CD4-positive, alpha-beta T cell (primary cell): ENCODE measurements at places on chromosomes 12 and 14.

- DNase-seq: no peak
Measured at GRCh38 chr12:128163086-128163485, 103.9 kb upstream of the TMEM132C start.

DNA sequence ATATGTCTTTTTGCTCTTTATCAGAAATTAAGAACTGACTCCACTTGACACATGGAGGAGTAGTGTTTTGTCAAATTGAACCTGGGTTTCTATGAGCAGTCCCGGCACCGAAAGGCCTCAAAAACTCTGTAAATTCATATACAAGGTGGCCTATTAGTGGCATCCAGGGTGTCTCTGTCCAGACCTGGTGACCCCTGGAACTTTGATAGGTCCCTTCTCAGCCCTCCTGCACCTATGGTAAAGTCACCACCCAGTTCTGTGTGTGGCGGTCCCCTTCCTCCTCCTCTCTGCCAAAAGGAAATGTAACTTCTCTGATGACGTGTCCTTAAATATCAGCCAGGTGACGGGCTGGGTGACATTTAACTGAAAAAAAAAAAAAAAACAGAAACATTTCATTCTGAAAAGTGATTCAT is 204.0 kb upstream of the FOXN3 start:
- peak; percentile 65 for DNase-seq

- DNase-seq: no peak
Measured at GRCh38 chr14:64878837-64879634, 671 bp downstream of the SPTB start.

- peak; percentile 48 for DNase-seq
Measured at GRCh38 chr14:69625299-69626131, 14.1 kb downstream of the SUSD6 start.

DNA sequence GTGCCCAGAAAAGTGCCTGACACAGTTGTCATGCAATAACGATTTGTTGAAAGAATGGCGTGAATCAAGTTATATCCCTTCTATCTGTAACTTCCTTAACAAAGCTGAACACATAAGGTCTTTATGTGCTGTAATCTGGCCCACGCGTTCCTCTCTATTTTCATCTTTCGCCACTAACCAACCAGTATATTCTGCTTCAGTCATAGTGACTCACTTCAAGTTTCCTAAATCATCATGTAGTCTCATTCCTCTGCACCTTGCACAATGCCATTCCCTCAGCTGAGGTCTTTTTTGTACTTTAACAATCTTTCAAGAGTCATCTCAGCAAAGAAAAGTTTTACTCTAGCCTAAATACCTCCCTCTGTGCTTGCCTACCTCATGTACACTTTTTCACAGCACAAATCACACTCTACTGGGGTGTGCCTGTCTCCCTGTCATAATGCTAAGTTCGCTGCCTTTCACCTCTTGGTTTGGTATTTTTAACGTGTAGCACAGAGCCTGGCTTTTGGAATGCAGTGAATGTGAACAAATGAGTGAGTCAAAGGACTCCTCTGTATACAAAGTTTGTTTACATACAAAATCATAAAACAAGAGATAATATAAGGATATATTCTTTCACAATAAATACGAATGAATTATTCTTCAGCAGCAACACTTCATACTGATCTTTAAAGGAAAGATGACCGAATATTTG is 2.9 kb upstream of the CMAS start:
- peak; percentile 32 for DNase-seq

DNA sequence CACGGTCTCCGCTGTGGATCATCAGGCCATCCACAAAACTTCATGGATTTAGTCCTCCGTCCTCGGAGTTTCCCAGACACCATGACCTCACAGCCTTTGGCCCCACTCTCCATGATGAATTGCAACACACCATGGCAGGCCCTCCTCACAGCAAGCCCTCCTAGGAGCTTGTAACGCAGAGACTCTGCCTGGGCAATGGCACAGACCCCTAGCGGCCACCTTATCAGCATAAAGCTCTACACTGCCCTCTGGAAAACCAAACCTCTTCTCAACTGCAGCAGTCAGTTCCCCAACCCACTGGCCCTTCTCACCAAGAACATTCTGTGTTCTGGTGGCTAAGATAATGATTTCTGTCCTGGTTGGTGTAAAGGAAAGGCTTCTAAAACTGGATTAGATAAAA is 238.4 kb upstream of the USP15 start:
- DNase-seq: no peak

- no peak for DNase-seq
Measured at GRCh38 chr12:106801167-106801708, 26.8 kb downstream of the RIC8B start.

DNA sequence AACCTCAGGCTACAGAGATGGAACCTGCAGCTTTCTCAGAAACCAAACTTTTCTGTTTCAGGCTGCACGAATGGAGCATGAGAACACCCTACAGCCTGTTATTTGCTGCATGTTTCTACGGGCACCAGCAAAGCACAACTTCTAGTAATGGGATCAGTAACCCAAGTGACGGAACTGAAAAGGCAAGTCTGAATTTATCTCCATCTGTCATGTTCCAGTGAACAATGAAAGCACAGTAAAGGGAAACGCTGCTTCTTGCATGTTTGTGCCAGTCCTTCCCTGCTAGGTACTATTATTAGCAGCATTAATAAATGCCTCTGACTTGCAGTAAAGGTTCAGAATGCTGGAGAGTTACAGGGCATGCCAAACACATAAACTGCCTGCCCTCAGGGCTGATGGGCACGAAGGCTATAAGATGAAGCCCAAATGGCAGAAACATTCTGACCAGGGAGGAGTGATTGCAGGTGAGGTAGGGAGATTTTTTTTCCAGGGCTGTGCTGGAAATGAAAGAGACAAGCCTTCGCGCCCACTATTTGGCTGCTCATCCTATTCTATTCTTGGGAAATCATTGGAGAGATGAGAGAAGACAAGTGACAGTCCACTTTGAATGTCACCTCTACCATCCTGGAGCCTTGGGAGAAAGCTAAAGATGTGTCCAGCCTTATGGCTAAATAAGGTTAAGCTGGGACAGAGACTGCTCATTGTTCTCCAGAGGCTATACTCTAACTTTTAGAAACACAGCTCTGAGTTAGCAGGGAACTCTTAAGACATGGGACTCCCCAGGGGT is 100.4 kb upstream of the PLXNC1 start:
- no peak for DNase-seq

DNA sequence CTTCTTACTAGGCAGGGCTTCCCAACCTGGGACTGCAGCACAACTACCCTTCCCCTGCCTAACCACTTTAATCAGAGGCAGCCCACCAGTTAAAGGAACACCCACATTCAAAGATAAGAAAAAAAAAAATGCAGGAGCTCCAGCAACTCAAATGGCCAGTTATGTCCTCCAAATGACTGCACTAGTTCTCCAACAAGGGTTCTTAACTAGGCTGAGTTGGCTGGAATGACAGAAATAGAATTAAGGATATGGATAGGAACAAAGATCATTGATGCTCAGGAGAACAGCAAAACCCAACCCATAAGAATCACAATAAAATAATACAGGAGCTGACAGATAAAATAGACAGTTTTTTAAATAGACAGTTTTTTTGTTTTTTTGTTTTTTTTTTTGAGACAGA is 154.2 kb downstream of the PLCZ1 start:
- no peak for DNase-seq

DNA sequence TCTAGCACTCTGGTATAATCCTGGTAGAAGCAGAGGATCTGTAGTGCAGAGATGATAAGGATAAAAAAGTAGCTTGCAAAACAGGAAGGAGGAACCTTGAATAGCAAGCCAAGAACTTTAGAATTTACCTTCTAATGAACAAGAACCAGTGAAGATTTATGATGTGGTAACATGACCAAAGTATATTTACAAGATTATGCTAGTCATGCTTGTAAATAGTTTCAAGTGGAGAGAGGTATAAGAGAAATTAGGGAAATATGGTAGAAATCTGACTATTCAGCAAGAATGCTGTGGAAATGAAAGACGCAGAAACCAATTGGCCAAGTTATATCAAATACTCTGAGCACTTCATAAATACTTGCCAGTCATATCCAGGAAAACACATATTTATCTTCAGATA is 47.8 kb downstream of the ERGIC2 start:
- DNase-seq: no peak

DNA sequence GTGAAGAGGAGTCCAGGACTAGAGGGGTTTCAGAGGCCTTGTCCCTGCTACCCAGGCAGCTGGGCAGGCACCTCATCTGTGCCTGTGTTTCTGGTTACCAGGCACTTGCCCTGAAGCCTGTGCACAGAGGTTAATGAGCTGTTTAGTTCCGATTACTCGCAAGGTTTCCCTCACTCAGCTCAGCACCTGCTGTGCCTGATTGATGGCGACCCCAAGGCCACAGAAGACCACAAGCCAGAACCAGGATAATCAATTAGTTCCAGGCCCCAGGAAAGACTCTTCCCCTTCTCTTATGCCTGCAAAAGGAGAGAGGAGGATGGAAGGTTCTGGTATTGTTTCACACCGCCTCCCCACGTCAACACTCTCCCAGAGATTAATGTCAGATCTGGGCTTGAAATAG is 88.8 kb upstream of the NOS1 start:
- no peak for DNase-seq

- DNase-seq: no peak
Measured at GRCh38 chr12:52310622-52311284, 10.4 kb downstream of the KRT83 start.

- peak; percentile 43 for DNase-seq
Measured at GRCh38 chr14:103846543-103847450, 578 bp downstream of the PPP1R13B start.

DNA sequence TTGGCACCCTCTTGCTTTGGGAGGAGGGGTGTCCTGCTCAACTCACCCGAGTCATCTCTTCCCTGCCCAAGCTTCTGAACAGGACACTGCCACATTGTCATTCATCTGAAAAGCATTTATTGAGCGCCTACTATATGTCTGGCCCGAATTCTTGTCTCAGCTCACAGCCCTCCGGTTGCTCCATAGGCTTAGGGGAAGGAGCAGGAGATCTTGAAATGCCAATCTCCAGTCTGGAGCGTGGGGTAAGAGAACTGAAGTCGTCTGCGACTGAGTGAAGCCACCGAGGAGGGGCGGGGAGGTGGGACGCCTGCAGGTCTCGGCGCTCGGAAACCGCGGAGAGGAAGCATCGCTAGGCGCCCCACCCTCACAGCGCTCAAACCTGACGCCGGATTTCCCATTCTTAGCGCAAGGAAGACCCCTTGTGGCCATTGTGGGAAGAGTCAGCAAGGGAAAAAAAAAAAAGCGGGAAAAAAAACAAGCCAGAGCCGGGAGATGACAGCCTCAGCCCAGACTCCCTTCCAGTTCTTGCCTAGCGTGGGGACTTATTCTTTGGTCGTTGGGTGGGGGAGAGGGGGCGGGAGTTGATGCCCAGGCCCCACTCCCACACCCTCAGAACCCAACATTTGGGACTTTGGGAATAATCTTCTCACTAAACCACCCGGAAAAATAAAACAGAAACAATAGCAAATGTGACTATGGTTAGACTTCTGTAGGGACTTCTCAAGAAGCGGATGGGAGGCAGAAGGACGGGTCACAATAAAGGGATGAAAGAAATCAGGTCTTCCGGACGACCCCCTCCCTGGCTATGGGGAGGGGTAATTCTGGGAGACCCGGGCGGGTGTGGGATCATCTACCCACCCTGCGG is 28.2 kb upstream of the SMUG1 start:
- DNase-seq: peak; percentile 72

DNA sequence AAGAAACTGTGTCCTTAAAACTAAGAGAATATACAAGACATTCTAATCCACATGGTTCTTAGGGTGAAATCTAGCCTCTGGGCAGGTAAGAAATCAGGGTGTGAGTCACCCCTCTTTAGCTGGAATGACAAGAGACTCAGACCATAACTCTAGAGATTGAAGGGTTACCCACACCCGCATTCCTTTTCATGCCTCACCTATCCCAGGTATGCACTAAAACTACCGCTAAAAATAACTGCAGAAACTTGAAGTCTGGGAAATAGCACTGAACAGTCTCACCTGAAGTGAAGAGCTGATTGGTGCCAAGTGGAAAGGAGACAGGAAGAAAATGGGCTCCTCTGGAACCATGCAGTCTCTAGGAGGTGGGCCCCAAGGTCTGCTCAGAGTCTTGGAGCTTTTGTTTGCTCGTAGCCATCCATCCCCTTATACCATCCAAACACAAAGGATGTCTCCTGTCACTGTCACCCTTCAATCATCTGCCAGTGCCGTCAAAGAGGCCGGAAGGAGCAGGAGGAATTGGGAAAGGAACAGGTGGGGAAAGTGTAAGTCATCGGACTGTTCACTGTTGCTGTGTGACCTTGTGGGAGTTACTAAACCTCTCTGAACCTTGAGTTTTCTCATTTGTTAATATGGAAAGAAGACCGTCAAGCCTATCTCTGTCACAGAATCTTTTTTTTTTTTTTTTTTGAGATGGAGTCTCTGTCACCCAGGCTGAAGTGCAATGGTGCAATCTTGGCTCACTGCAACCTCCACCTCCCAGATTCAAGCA is 22.4 kb downstream of the DDX47 start:
- DNase-seq: no peak

DNA sequence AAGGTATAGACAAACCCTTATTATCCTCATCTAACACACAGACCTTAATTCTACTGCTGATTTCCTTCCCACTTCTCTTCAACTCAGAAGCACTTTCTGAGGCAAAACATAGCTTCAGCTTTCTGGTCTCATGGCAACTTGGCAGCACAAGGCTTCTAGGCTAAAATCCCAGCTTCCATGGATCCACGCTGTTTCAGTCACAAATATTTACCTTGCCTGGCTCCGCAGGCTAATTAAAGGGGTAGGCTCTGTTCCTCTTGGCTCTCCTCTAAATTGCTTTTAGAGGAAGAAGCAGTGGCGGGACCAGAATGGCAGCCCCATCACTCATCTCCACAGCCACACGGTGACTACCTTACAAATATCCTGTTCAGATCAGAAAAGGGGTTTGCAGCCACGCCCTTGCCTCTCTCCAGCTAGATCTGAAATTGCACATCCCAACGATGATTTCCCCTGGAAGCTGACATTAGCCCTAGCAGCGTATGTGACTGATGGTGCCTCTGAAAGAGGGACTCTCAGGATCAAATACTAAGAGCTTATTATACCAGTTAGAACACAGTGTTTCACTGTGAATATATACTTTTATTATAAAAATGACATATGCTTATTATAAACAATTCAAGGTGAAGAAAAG is 221.5 kb upstream of the NUDT4 start:
- no peak for DNase-seq

- no peak for DNase-seq
Measured at GRCh38 chr12:100168562-100168961, 25.9 kb upstream of the BLTP3B start.
